ENCODE measurements at places on chromosomes 12 and 14. TPM values are rescaled to one million over a fixed set of nuclear protein-coding genes. Genes with fewer than 3 reads are reported as not detected.

MIP gene
- 0.29 TPM for total RNA-seq

ARHGDIB gene
- 636 TPM for total RNA-seq

INHBC gene
- not detected for total RNA-seq

SMCO2 gene
- total RNA-seq, result not detected

SYCP3 gene
- total RNA-seq, result 0.67 TPM

ACRBP gene
- 1.6 TPM for total RNA-seq

FSCB gene
- not detected for total RNA-seq

INHBE gene
- not detected for total RNA-seq
